ENCODE measurements at places on chromosomes 2 and 18.

GRCh38 chr2:126912201-126912600, 13.5 kb downstream of the TEX51 start:
- H3K4me3 ChIP-seq = no peak overlapping the region
- no peaks in the 10 kb centered on the region for H3K4me1 ChIP-seq
- no peaks in the 10 kb centered on the region for H3K27me3 ChIP-seq
- H3K36me3 ChIP-seq = no peaks in the 10 kb centered on the region

GRCh38 chr2:105380432-105381100, 18.3 kb downstream of the FHL2 start:
- H3K27ac ChIP-seq = peak overlapping the region; percentile 87
- DNase-seq = no peak
- H3K36me3 ChIP-seq = peaks cover 3% of the 10 kb centered on the region
- H3K27me3 ChIP-seq = no peaks in the 10 kb centered on the region
- H3K4me1 ChIP-seq = peaks cover 99% of the 10 kb centered on the region

DNA sequence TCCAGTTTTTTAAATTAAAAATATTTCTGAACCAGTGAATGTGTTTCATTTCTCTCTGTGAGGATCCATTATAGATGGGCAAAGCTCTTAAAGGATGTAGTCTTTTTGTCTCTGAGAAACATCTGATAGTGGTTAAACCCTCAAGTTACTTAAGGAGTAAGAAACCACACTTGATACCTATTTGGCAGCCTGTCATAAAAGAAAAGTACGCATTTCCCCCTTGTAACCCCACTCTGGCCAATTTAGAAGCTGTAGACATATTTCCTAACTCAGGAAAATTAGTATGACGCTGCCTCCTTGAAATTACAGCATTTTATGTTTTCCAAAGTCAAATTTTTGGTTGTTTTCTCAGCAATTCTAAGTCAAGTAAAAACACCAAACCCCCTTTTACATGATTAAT, 2.0 kb downstream of the STAT4 start:
- no peak for DNase-seq
- H3K4me1 ChIP-seq = no peaks in the 10 kb centered on the region
- H3K36me3 ChIP-seq = no peaks in the 10 kb centered on the region
- H3K27me3 ChIP-seq = no peaks in the 10 kb centered on the region
- no peak overlapping the region for H3K27ac ChIP-seq

DNA sequence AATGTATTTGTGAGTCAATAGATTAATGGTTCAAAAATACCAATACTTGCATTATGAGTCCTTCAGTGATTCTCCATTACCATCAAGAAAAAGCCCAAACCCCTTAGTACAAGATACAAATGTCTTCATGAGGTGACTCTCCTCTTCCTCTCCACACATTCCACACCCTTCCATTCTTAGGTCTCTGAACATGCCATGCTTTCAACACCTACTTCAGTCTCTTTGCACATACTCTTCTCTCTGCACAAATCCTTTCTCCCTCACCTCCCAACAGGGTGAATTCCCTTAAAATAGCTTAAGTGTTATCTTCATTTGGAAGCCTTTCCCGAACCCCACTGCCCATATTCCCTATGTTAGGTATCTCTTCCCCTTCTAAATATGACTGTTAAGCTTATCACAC, 131.9 kb downstream of the ERBB4 start:
- no peaks in the 10 kb centered on the region for H3K36me3 ChIP-seq
- H3K4me3 ChIP-seq = no peak overlapping the region
- H3K27ac ChIP-seq = no peak overlapping the region
- no peak for DNase-seq

GRCh38 chr18:28831476-28831875, 654.5 kb upstream of the CDH2 start:
- H3K36me3 ChIP-seq = no peaks in the 10 kb centered on the region
- DNase-seq = no peak
- no peaks in the 10 kb centered on the region for H3K27me3 ChIP-seq
- no peak overlapping the region for H3K4me3 ChIP-seq
- no peaks in the 10 kb centered on the region for H3K4me1 ChIP-seq

DNA sequence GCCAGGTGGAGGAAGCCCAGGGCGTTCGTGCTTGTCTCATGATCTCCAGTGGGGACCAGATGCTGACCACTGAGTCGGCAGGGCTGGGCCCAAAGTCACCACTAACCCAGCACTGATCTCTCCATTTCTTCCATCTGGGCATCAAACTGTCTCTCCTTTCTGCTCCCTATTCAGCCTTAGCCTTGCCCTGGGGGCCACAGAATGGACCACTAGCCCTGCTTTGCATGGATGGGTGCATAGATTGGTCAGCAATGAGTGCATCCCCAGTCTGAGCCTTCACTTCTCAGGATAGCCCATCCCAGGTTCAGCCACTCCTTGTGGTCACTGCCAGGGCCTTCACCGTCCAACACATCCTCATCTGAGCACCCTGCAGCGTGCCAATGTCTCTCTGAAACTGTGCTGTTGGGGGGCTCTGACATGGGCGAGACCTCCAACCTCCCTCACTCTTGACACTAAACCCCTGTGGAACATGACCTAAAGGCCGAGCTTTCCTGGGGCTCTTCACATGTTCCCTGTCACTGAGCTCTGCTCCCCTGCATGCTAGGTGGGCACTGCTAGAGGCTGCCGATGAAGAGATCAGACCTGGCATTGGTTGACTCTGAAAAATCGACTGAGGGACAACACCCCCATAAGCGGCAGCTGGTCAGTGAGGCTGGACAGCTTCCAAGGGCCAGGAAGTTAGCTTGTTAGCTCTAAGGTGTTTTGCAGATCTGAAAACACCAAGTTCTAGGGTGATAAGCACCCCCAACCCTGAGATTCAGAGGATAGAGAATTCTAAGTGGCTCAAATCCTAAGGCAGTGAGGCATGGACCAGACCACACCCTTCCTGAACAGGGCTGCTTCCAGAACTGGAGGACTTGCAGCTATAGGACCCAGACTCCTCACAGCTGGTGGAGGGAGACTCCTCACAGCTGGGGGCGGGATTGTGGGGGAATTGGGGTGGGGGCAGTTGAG, 61.7 kb downstream of the HS1BP3 start:
- H3K4me1 ChIP-seq = peaks cover 63% of the 10 kb centered on the region
- H3K27ac ChIP-seq = no peak overlapping the region
- no peaks in the 10 kb centered on the region for H3K27me3 ChIP-seq
- no peaks in the 10 kb centered on the region for H3K36me3 ChIP-seq
- no peak for DNase-seq

GRCh38 chr2:9697909-9698308, 67.1 kb upstream of the YWHAQ start:
- no peaks in the 10 kb centered on the region for H3K36me3 ChIP-seq
- H3K4me1 ChIP-seq = peaks cover under 1% of the 10 kb centered on the region
- no peak overlapping the region for H3K27ac ChIP-seq
- DNase-seq = no peak

DNA sequence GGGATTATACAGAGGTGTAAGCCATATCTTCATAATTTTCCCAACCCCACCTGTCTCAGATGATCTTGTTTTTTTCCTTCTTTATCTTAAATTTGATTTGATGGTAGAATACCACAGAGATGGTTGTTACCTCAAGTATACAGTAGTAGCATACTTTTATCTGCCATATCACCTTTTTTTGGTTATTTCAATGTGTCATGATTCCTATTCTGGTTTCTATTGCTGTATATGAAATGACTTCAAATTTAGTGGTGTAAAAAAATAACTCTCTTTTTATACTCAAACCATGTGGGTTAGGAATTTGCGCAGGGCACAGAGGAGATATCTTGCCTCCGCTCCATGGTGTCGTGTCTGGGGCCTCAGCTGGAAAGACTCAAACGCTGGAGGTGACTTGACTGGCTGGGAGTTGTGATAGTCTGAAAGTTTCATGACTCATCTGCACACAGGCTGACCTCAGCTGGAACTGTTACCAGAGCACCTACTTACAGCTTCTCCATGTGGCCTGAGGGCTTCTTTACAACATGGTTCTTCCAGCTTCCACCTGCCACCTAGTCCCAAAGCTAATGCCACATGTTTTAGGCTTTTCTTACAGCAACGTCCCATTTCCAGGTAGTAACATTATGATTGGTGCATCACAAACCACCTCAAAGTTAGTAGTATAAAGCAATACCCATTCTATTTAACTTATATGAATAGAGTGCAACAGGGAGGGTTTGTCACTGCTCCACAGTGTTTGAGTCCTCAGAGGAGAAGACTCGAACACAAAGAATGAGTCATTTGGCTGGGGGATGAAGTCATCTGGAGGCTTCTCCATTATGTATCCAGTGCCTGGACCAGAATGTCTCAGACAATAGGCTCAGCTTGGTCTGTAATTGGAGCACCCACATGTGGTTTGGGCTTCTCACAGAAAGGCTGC, 82.3 kb upstream of the XPO1 start:
- peaks cover 12% of the 10 kb centered on the region for H3K4me1 ChIP-seq
- no peaks in the 10 kb centered on the region for H3K27me3 ChIP-seq

GRCh38 chr18:74242438-74243096, 49.2 kb downstream of the CYB5A start:
- H3K27ac ChIP-seq = no peak overlapping the region
- H3K4me3 ChIP-seq = no peak overlapping the region
- no peaks in the 10 kb centered on the region for H3K4me1 ChIP-seq
- H3K27me3 ChIP-seq = no peaks in the 10 kb centered on the region
- DNase-seq = no peak

DNA sequence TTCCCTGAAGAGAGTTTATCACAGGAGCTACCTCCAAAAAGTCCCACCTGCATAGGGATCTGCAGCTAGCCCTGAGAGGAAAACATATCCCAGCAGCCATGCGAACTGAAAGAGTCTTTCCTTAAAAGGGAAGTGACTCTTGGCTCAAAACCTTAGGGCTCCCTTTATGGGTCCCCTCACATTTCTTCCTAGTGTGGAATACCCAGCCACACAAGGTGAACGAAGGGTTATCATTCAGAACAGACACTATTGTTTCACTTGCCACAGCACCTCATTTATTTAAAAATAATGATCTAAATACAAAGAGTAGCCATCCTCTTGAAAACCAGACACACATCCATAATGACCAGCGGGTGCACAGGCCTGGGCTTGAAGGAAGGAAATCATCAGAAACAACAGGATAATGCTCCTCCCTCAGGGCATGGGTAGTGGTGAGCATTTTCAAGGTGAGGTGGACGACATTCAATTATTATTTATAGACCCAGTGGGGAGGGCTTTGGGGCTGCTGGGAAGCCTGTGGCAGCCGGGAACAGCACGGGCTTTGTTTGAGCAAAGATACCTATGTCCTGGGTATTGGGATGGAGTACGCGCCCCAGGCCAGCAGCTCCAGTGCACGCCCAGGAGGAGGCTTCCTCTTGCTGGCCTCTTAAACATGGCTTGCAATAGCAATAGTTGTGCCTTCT, 119.0 kb upstream of the ITGA6 start:
- H3K36me3 ChIP-seq = no peaks in the 10 kb centered on the region
- no peak for DNase-seq
- no peaks in the 10 kb centered on the region for H3K27me3 ChIP-seq

- H3K27me3 ChIP-seq = no peaks in the 10 kb centered on the region
- H3K36me3 ChIP-seq = no peaks in the 10 kb centered on the region
- no peak for DNase-seq
- H3K4me3 ChIP-seq = no peak overlapping the region
- H3K27ac ChIP-seq = no peak overlapping the region
These were observed 84.1 kb upstream of the NABP1 start for GRCh38 chr2:191593622-191594385.

DNA sequence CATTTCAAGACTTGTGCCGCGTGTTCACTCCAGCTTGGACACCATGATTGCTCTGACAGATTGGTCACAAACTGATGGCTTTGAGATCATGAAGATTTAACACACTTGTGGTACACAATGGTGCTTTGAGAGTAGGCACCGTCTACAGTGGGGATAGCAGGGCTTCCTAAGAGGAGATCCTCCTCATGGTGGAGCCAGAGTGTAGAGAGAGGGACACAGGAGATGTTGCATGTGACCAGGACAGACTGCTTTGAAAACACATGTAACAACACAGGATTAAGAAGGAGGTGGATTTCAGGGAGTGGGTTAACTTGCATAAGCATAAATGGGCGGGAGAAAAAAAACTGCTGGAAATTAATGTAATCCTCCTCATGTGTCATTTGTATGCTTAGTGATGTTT, 95.7 kb upstream of the LINC00305 start:
- DNase-seq = no peak
- no peaks in the 10 kb centered on the region for H3K36me3 ChIP-seq
- no peak overlapping the region for H3K4me3 ChIP-seq
- no peak overlapping the region for H3K27ac ChIP-seq
- no peaks in the 10 kb centered on the region for H3K4me1 ChIP-seq

DNA sequence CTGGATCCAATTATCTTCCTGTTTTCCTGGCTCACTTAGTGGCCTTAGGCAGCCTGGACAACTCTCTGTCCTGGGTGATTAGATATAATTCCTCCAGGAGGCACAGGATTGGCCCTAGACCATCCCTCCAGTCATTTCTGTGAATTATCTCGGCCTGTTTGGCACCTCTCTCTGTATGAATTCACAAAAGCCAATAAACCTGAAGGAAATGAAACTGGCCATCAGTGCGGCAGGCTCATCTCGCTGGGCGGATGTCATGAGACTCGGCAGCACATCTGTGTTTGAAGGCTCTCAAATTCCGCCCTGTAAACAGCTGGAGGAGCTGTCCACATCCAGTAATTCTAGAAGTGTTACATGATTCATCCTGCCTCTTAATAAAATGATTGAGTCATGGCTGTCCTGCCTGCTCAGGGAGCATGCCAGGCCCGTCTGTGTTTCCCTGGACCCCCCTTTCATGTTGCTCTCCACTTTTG, 38.6 kb downstream of the ACOXL start:
- no peak for DNase-seq
- no peaks in the 10 kb centered on the region for H3K36me3 ChIP-seq
- no peak overlapping the region for H3K27ac ChIP-seq
- no peak overlapping the region for H3K4me3 ChIP-seq

- peak overlapping the region; percentile 82 for H3K27ac ChIP-seq
- peaks cover 30% of the 10 kb centered on the region for H3K4me1 ChIP-seq
- no peaks in the 10 kb centered on the region for H3K36me3 ChIP-seq
- no peaks in the 10 kb centered on the region for H3K27me3 ChIP-seq
- H3K4me3 ChIP-seq = no peak overlapping the region
These were observed 805.4 kb downstream of the TRIB2 start for GRCh38 chr2:13522096-13522495.

DNA sequence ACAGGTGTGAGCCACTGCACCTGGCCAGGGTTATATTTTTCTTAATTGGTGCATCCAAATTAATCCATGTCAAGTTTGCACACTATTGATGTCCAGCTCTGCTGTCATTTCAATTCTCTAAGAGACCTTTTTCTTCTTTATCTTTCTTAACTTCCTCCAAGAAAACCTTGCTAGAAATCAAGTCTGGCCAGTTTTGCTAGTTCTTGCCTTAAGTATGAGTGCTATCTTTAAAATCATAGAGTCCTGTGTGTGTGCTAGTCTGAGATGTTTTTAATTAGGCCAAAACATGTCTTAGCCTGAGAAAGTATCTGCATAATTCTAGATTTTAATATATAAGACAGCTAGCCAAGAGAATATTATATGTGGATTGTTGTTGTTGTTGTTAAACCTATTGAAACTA, 56.2 kb upstream of the SLC39A10 start:
- no peak overlapping the region for H3K27ac ChIP-seq
- H3K27me3 ChIP-seq = no peaks in the 10 kb centered on the region
- H3K4me1 ChIP-seq = no peaks in the 10 kb centered on the region
- no peak overlapping the region for H3K4me3 ChIP-seq

GRCh38 chr18:48300463-48300961, 108.7 kb downstream of the ZBTB7C start:
- peak overlapping the region; percentile 55 for H3K27ac ChIP-seq
- H3K4me3 ChIP-seq = no peak overlapping the region
- DNase-seq = no peak
- H3K27me3 ChIP-seq = no peaks in the 10 kb centered on the region
- peaks cover 11% of the 10 kb centered on the region for H3K4me1 ChIP-seq
- no peaks in the 10 kb centered on the region for H3K36me3 ChIP-seq

Measured in esophagus squamous epithelium (tissue), 5 donors.